ENCODE measurements at places on chromosomes 4 and X. TPM values are rescaled to one million over a fixed set of nuclear protein-coding genes. Genes with fewer than 3 reads are reported as not detected.

Gene OPN1MW3
- total RNA-seq: not detected

Gene MAGEA10
- total RNA-seq: not detected

Gene PLAC8
- 182 TPM for total RNA-seq

Gene FAM184B
- not detected for total RNA-seq

Gene FAM53A
- total RNA-seq: 0.65 TPM

Gene MAGEB18
- total RNA-seq: not detected

Gene MND1
- total RNA-seq: 21.7 TPM

GRCh38 chrX:133323431-133323830 lies 91.9 kb downstream of the GPC4 start:
- no peak for DNase-seq
- H3K4me1 ChIP-seq: peaks cover 2% of the 10 kb centered on the region
- no peaks in the 10 kb centered on the region for H3K27me3 ChIP-seq

DNA sequence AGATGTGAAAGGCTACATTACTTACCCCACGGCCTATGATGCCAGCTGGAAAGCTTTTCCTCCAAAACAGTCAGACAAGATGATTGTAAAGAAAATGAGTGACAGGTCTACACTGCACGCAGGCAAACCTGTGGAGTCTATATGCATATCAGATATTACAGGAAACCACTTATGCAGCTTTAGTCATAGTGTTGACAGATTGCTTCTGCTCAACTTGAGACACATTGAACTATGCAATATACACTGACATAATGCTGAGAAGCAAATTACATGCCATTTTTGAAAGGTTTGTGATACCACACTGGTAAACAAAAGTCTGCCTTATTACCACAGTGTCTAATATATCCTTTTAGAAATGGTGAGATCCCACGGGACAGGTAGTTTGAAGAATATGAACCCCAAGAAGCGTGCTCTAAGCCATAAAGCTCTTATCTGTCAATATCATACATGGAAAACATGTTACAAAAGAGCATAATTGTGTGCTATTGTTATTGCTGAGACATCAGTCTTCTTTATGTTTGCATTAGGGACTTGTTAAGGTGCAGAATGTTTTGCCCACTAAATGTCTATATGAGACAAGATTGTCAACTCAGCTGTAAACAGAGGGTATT lies 1835.8 kb upstream of the TENM3 start:
- no peaks in the 10 kb centered on the region for H3K4me1 ChIP-seq
- H3K27me3 ChIP-seq: no peaks in the 10 kb centered on the region
- H3K27ac ChIP-seq: no peak overlapping the region

DNA sequence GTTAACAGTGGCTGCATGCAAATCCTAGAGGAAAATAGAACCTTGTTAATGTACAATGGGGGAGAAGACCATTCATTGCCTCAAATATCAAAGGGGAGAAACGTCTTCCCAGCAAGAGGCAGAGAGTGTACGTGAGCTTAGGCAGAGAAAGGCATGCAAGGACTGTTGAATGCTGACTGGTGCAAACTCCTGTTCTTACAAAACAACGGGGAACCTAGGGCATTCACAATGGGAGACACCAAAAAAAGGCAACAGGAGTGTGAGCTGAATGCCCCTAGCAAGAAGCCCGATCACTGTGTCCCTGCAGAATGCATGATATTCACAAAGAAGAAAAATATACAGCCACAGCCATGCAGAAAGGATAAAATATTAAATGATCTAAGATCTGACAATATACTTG lies 184.9 kb downstream of the NSUN7 start:
- H3K36me3 ChIP-seq: no peaks in the 10 kb centered on the region
- no peak overlapping the region for H3K27ac ChIP-seq
- H3K4me3 ChIP-seq: no peak overlapping the region
- DNase-seq: no peak
- H3K27me3 ChIP-seq: peaks cover 14% of the 10 kb centered on the region

- no peak overlapping the region for H3K27ac ChIP-seq
- peaks cover 49% of the 10 kb centered on the region for H3K27me3 ChIP-seq
- DNase-seq: no peak
- peak overlapping the region; percentile 22 for H3K4me3 ChIP-seq
These were observed 640 bp downstream of the BANK1 start for GRCh38 chr4:101791182-101791558.

- H3K36me3 ChIP-seq: no peaks in the 10 kb centered on the region
- no peaks in the 10 kb centered on the region for H3K4me1 ChIP-seq
- no peak overlapping the region for H3K4me3 ChIP-seq
- DNase-seq: no peak
- no peak overlapping the region for H3K27ac ChIP-seq
- H3K27me3 ChIP-seq: peaks cover 3% of the 10 kb centered on the region
These were observed 86.1 kb upstream of the GRXCR1 start for GRCh38 chr4:42806303-42806835.

- DNase-seq: no peak
- H3K4me3 ChIP-seq: no peak overlapping the region
These were observed 30.9 kb upstream of the CCDC110 start for GRCh38 chr4:185502386-185502785.

DNA sequence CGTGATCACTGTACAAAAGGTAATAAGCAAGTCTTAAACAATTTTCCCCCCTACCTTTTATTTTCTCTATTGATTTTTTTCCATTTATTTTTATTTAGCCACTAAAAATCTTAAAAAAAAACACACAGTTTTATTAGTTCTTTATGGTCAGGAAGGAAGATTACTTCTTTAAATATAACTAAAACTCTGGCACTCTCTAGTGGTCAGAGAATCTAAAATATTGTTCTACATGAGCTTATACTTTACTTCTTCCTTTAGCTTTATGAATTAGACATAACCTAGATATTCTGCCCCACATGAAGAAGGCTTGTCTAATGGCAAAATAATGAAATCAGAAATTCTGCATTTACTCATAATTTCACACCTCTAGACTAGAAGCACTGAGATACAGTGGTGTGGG lies 135.2 kb downstream of the PDE5A start:
- H3K4me3 ChIP-seq: no peak overlapping the region
- no peak overlapping the region for H3K27ac ChIP-seq
- peaks cover 12% of the 10 kb centered on the region for H3K36me3 ChIP-seq
- H3K4me1 ChIP-seq: no peaks in the 10 kb centered on the region
- no peaks in the 10 kb centered on the region for H3K27me3 ChIP-seq

DNA sequence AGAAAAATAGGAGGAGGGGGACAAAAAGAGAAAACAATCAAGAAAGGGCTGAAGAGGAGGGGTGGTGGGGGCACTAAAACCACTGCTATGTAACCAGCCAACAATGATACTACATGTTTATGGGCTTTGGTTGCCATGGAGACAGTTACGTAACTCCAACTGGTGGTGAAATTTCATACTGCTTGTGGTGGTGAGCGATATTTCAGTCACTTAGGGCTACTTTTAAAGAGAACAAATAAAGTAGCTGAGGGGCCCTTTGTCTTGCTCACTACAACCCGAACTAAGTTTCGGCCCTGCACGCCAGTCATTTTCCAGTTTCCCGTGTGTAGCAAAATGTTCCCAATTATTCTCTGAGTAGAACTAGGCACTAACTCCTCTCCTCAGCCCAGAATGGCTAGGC lies 275.2 kb upstream of the EDA2R start:
- H3K27ac ChIP-seq: no peak overlapping the region
- no peaks in the 10 kb centered on the region for H3K27me3 ChIP-seq
- no peak overlapping the region for H3K4me3 ChIP-seq
- H3K36me3 ChIP-seq: no peaks in the 10 kb centered on the region
- no peaks in the 10 kb centered on the region for H3K4me1 ChIP-seq
- no peak for DNase-seq

GRCh38 chr4:72077346-72077745 lies 45.5 kb downstream of the NPFFR2 start:
- H3K27ac ChIP-seq: no peak overlapping the region
- no peak overlapping the region for H3K4me3 ChIP-seq
- no peaks in the 10 kb centered on the region for H3K36me3 ChIP-seq
- no peaks in the 10 kb centered on the region for H3K4me1 ChIP-seq

DNA sequence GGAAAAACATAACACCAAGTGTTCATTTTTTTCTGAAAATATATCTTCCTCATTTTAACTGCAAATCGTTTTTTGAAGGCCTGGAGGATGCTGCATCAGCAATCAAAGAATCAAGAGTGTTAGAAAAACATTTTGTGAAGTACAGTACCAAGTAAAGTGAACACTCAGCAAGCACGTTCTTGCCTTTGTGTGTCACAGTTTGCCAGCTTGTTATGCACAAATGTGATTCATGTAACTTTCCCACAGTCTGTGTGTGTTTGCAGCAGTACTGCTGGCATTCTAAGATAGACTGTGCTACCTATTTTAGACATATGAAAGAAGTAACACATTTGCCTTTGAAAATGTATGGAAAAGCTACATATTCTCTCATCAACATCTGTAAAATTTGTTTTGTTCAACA lies 1617.7 kb downstream of the RPA4 start:
- no peaks in the 10 kb centered on the region for H3K27me3 ChIP-seq
- H3K36me3 ChIP-seq: no peaks in the 10 kb centered on the region
- no peak for DNase-seq
- H3K27ac ChIP-seq: no peak overlapping the region

GRCh38 chrX:17038681-17039161 lies 92.3 kb downstream of the REPS2 start:
- peaks cover 6% of the 10 kb centered on the region for H3K4me1 ChIP-seq
- DNase-seq: no peak
- no peak overlapping the region for H3K27ac ChIP-seq
- no peaks in the 10 kb centered on the region for H3K36me3 ChIP-seq
- no peaks in the 10 kb centered on the region for H3K27me3 ChIP-seq
- no peak overlapping the region for H3K4me3 ChIP-seq

DNA sequence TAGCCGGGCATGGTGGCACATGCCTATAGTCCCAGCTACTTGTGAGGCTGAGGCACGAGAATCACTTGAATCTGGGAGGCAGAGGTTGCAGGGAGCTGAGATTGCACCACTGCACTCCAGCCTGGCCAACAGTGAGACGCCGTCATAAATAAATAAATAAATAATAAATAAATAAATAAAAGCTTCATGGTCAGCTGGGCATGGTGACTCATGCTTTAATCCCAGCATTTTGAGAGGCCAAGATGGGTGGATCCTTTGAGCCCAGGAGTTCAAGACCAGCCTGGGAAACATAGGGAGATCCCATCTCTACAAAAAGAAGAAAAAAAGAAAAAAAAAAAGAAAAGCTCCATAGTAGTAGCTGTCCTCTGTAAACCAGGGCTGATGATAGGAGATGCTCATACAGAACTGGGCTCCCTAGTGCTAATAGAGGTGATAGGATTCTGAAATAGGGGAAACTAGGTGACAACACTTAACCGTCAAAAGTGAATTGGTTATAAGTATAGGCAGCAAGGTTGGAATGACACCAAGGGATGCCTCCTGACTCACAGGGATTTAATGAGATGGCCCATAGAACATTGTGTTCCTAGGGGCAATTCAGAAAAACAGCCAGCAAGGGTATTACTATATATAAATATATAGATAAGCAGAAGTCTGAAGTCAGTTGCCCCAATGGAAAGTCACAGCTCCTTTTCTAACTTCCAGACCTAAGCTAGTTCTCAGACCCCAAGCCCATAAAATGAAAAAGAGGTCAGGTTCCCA lies 41.8 kb upstream of the ARHGEF6 start:
- no peak overlapping the region for H3K4me3 ChIP-seq
- no peaks in the 10 kb centered on the region for H3K4me1 ChIP-seq
- peaks cover 6% of the 10 kb centered on the region for H3K36me3 ChIP-seq
- no peak overlapping the region for H3K27ac ChIP-seq

DNA sequence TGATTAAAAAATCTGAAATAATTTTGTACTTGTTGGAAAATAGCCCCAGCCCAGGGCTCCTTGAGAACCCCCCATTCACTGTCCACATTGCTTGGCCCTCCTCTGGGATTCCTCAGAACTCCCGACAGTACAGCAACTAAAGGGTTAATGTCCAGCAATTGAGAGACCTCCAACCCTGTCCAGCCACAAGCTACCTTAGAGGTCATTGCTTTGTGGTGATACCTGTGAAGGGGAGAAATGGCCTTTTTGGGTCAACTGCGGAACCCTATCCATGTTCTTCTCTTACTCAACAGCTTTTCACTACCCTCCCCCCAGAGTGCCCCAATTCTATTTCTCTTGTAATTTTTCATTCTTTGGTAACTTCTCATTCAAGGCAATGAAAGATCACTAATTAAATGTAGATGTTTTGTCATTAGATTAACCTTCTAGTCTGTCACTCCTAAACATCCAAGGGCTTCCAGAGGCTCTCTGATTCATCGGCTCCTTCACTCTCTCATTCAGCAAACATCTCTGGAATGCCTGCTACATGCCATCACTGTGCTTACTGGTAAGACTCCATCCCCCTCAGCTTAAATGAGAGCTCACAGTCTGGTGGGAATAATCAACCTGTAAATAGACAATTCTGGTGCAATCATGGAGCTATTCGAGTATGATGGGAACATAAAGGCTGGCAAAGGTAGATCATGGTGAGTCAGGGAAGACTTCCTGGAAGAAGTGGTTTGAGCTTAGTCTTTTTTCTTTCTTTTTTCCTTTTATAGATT lies 241.4 kb upstream of the PGRMC2 start:
- no peaks in the 10 kb centered on the region for H3K36me3 ChIP-seq
- H3K27ac ChIP-seq: no peak overlapping the region
- no peak overlapping the region for H3K4me3 ChIP-seq
- peaks cover 15% of the 10 kb centered on the region for H3K27me3 ChIP-seq
- no peaks in the 10 kb centered on the region for H3K4me1 ChIP-seq
- no peak for DNase-seq

DNA sequence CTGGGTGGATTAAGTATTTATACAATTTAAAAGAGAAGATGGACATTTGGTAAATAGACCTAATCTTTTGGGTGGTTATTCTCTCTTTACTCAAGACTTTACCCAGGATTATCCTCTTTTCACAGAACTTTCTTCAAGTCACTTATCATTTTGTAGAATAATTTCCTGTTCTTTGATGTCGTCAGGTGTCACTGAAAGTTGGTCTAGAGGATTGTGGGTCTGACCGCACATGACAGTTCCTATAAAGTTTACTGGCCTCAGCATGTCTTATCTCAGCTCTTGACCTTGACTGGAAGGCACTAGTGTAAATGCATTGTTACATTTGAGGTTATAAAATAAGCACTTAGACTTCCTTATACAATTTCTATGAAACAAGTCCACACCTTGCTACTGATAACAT lies 139.9 kb upstream of the SLC4A4 start:
- H3K4me1 ChIP-seq: peaks cover 11% of the 10 kb centered on the region
- no peak overlapping the region for H3K4me3 ChIP-seq
- H3K27ac ChIP-seq: peak overlapping the region; percentile 23
- DNase-seq: peak; percentile 36
- H3K27me3 ChIP-seq: peaks cover 6% of the 10 kb centered on the region
- H3K36me3 ChIP-seq: no peaks in the 10 kb centered on the region

DNA sequence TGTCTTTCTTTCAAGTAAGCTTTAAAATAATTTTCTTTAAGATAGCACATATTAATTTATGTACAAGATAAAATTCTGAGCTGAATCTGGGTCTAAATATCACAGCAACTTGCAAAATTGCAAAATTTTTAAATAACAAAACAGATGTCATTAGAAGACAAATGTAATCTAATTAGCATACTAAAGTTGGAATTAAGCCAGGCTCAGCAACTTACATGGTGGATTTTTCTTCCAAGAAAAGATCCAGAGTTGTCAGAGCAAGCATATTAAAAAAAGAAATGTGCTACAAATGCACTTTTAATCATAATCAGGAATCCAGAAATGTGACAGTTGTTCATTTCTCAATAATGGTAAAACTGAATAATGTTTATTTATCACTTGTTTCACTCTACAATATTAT lies 906.9 kb upstream of the INTU start:
- no peaks in the 10 kb centered on the region for H3K36me3 ChIP-seq
- H3K4me1 ChIP-seq: no peaks in the 10 kb centered on the region
- H3K27ac ChIP-seq: no peak overlapping the region
